Prostate gland (tissue), 2 donors: ENCODE measurements at places on chromosomes 3 and 15. TPM values are rescaled to one million over a fixed set of nuclear protein-coding genes. Genes with fewer than 3 reads are reported as not detected.
A peak's percentile ranks its signal among the peaks of the same experiment; 100 is the strongest.

CCDC174 gene
- total RNA-seq = 25.2 TPM

NFKBIZ gene
- 38.3 TPM for total RNA-seq

FURIN gene
- total RNA-seq = 92.8 TPM

ENTPD3 gene
- total RNA-seq = 11.0 TPM

SCN11A gene
- total RNA-seq = 0.09 TPM

BTLA gene
- not detected for total RNA-seq

DNA sequence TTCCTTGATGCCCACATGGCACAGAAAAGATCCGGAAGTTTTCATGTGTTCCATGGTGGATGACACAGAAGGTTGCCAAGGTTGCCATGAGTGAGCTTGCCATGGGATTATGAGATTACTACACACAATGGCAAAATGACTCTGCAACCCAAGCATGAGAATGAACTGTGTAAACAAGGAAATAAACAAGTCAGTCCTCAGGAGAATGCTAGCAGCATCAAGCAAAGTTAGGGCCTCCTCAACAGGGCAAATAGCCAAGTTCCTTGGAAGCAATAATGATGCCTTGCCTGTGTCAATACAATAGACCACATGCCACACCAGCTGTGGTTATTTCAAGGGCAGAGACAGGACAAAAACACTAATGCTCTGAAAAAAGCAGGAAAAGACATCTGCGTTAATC lies 41.8 kb downstream of the AQR start:
- no peaks in the 10 kb centered on the region for H3K4me1 ChIP-seq
- peaks cover 16% of the 10 kb centered on the region for H3K36me3 ChIP-seq
- H3K27ac ChIP-seq = no peak overlapping the region
- DNase-seq = no peak
- no peaks in the 10 kb centered on the region for H3K27me3 ChIP-seq

DNA sequence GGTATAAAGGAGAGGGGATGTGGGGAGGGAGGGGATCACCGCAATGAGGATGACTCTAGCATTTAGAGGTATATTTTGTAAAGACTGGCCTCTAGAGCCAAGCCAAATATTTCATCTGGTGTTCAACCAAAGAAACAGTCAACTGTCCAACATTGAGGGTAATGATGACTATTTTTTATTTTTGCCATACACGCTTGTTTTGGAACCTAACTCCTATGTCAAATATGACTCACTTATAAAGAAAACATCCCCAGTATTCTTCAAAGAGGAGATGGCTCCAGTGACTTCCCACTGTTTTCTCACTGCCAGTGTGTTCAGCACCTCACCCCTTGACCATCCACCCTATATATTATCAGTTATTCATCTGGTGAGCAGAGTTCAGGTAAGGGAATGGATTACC lies 77.3 kb downstream of the WNT5A start:
- H3K36me3 ChIP-seq = no peaks in the 10 kb centered on the region
- no peaks in the 10 kb centered on the region for H3K4me1 ChIP-seq
- no peak overlapping the region for H3K27ac ChIP-seq
- no peak for DNase-seq

GRCh38 chr3:24166515-24166914 lies 221.4 kb downstream of the NR1D2 start:
- H3K27ac ChIP-seq = no peak overlapping the region
- H3K27me3 ChIP-seq = no peaks in the 10 kb centered on the region
- DNase-seq = no peak
- no peak overlapping the region for H3K4me3 ChIP-seq
- no peaks in the 10 kb centered on the region for H3K36me3 ChIP-seq

- no peak for DNase-seq
- H3K4me1 ChIP-seq = no peaks in the 10 kb centered on the region
- H3K4me3 ChIP-seq = no peak overlapping the region
- no peaks in the 10 kb centered on the region for H3K36me3 ChIP-seq
Measured at GRCh38 chr3:171804618-171805389, 5.5 kb downstream of the PLD1 start.

- no peaks in the 10 kb centered on the region for H3K27me3 ChIP-seq
- DNase-seq = no peak
- H3K4me3 ChIP-seq = no peak overlapping the region
- no peaks in the 10 kb centered on the region for H3K36me3 ChIP-seq
- H3K27ac ChIP-seq = no peak overlapping the region
Measured at GRCh38 chr3:108569336-108569735, 19.9 kb downstream of the CIP2A start.

DNA sequence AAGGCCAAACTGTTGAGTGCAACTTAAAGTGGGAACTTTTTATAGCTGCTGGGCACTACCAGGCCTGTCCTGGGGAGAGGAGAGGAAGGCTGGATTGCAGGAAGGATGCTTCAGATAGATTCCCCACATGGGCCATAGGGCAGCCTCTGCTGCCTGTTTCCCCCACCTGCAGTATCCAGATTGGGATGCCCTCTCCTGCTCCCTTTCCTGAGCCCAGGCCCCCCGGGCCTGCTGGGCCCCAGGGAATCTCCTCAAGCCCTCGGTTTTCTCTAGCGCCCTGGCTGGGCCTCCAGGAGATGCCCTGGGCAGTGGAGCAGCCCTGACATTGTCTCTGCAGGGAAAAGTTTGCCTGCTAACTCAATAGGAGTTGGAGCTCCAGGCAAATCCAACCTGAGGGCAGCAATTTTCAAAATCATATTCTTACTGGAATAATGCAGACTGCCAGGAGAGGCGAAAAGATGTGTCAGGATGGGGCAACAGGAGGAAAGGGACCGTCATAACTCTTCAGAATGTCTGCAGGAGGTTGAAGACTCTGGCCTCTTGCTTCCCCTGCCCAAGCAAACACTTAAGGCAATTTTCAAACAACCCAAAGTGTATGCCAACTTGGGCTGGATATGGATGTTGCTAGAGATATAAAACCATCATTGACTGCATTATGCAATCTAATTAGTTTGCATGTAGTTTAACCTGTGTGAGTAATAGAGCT lies 4.4 kb downstream of the NR2F2 start:
- H3K4me3 ChIP-seq = peak overlapping the region; percentile 76
- DNase-seq = no peak
- H3K4me1 ChIP-seq = no peaks in the 10 kb centered on the region
- H3K27ac ChIP-seq = peak overlapping the region; percentile 91

- no peak overlapping the region for H3K27ac ChIP-seq
- H3K4me1 ChIP-seq = no peaks in the 10 kb centered on the region
- no peak for DNase-seq
- no peaks in the 10 kb centered on the region for H3K27me3 ChIP-seq
Measured at GRCh38 chr3:1469687-1470086, 376.9 kb downstream of the CNTN6 start.

DNA sequence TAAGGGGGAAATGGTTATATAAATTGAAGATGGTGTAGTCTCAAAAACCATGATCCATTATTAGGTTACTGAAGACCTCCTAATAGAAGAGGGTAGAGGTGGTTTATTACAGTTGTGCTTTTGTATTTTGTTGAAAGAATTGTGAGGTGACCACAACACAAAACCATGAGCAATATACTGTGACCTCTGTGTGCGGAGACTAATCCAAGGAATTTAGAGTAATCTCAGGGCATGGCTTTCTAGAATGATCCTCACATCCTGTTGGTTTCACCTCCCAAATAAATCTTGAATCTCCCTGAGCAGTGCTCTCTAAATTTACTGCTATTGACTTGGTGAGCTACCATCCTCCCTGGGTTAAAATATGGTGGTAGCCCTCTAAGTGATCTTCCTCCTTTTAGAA lies 52.3 kb downstream of the PTPRG start:
- H3K4me1 ChIP-seq = no peaks in the 10 kb centered on the region
- H3K27ac ChIP-seq = no peak overlapping the region
- no peaks in the 10 kb centered on the region for H3K36me3 ChIP-seq
- no peak for DNase-seq
- H3K4me3 ChIP-seq = no peak overlapping the region
- H3K27me3 ChIP-seq = no peaks in the 10 kb centered on the region

DNA sequence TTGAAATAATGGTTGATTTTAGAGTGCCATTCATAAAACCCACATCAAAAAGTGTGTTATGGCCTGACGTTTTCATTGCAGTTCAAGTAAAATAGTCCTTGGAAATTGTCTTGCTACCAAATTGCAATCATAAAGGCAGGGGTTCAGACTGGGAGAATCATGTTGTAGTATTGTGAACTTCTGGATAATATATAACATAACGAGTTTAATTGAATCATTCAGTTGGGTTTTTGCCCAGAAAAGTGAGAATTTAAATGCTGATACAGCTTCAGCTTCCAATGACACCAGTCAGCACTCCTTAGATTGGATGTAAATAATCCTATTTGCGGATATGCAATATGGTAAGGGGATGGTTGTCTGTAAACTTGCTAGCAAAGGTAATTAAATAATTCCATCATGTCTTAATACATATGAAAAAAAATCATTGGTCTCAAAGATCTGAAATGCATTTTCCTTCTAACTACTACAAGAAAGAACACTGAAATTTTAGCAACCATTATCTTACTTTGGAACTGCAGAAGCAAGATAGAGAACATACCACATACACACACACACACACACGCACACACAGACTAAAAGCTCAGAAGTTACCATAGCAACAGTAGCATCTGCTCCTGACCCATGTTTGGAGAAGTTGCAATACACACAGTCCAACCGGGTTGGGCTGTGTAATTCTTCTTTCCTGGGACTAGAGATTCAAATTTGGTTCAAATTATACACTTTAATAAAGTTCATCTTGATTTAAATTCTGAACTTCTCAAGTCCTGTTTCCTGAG lies 686.2 kb upstream of the NR2F2 start:
- H3K27ac ChIP-seq = no peak overlapping the region
- no peaks in the 10 kb centered on the region for H3K4me1 ChIP-seq
- H3K27me3 ChIP-seq = no peaks in the 10 kb centered on the region

GRCh38 chr3:11118181-11118682 lies 36.1 kb upstream of the HRH1 start:
- H3K36me3 ChIP-seq = no peaks in the 10 kb centered on the region
- H3K27ac ChIP-seq = no peak overlapping the region
- H3K27me3 ChIP-seq = no peaks in the 10 kb centered on the region

GRCh38 chr15:74613089-74613952 lies 2.3 kb upstream of the CLK3 start:
- no peak overlapping the region for H3K4me3 ChIP-seq
- no peaks in the 10 kb centered on the region for H3K36me3 ChIP-seq
- H3K27ac ChIP-seq = peak overlapping the region; percentile 95

DNA sequence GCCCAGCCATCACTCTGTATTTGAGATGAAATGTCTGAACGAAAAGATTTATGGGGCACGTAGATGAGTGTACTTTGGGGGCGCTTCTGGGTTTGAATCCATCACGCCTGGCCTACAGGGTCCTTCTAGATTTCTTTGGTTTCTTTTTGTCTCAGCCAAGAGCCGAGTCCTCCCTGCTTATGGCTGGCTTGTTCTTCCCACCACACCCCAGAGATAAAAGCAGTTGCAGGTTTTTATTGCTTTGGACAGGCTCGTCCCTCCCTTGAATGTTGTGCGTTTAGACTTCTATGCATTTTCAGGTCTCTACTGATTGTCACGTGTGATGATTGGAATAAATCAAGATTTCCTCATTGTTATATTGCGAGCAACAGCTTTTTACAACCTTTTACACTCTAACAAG lies 104.8 kb upstream of the CHRNA7 start:
- no peak overlapping the region for H3K27ac ChIP-seq
- H3K36me3 ChIP-seq = no peaks in the 10 kb centered on the region
- no peaks in the 10 kb centered on the region for H3K27me3 ChIP-seq
- H3K4me3 ChIP-seq = no peak overlapping the region

DNA sequence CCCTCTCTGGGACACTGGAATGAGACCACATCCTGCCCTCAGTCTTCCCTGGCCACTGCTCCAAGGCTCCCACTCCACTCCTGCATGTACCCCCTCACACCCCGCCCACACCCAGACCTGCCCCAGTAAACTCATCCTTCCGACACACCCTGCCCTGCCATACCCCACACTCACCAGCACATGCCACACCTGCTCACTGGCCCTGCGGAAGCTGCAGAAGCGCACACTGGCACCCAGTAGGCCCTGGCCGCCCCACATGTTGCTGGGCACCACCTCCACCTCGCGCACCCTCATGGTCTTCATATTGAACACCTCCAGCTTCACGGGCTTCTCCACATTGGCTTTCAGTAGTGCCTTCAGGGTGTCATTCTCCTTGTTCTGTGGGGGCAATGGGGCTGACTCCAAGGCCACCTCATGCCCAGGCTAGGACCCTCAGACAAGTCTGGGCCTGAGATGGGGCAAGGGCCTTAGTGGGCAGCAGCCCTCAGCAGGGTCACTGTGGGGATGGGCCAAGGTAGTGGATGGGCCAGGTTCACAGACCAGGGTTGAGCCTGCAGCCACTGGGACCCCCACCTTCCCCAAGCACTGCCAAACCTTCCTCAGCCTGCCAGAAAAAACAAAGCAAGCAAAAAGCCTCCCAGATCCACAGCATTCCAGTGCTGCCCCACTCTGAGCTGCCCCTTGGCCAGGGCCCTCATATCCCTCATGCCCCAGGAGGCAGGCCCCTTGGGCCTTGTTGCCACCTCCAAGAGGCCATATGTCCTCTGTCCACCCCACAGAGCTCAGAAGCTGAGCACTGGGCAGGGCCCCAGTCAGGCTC lies 4.7 kb downstream of the GORASP1 start:
- peaks cover 7% of the 10 kb centered on the region for H3K4me1 ChIP-seq
- H3K27ac ChIP-seq = no peak overlapping the region
- no peak overlapping the region for H3K4me3 ChIP-seq

- H3K4me3 ChIP-seq = no peak overlapping the region
- no peaks in the 10 kb centered on the region for H3K27me3 ChIP-seq
- DNase-seq = no peak
Measured at GRCh38 chr3:122233101-122233952, 49.9 kb downstream of the CASR start.
